ENCODE measurements at places on chromosomes 11 and 22.

DNA sequence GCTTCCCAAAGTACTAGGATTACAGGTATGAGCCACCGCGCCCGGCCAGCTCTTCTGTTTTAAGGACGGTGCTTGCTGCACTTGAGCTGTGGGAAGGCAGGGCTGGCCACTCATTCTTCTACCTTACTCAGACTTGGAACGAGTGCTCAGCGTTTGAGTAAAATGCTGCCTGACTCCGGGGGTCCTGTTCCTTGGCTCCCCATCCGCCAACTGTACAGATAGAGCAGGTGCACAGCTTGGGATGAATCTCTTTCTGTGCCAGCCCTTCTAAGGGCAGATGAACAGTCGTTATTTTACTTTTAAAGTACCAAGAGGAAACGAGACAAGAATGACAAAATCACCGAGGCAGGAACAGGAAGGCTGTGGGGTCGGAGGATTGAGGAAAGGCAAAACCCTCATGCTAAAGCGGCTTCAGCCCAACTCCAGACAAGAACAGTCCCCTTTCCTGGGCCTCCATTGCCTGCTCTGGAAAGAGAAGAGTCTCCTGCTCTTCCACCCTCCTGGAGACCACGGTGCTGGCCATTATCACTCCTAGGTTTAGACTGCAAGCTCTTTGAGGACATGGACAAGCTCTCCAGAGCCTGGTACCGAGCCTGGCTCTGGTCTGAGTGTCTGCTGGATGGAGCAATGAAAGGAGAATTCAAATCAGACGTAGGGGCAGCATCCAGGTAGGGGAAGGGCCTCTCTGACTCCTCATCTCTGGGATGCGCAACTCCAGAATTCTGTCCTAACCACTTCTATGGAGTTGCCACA is 1.1 kb upstream of the SUN2 start:
- DNase-seq, result no peak

- no peak for DNase-seq
Measured at GRCh38 chr11:19976281-19976941, 183.9 kb downstream of the DBX1 start.

- DNase-seq, result no peak
Measured at GRCh38 chr11:26583550-26583949, 11.5 kb upstream of the MUC15 start.

DNA sequence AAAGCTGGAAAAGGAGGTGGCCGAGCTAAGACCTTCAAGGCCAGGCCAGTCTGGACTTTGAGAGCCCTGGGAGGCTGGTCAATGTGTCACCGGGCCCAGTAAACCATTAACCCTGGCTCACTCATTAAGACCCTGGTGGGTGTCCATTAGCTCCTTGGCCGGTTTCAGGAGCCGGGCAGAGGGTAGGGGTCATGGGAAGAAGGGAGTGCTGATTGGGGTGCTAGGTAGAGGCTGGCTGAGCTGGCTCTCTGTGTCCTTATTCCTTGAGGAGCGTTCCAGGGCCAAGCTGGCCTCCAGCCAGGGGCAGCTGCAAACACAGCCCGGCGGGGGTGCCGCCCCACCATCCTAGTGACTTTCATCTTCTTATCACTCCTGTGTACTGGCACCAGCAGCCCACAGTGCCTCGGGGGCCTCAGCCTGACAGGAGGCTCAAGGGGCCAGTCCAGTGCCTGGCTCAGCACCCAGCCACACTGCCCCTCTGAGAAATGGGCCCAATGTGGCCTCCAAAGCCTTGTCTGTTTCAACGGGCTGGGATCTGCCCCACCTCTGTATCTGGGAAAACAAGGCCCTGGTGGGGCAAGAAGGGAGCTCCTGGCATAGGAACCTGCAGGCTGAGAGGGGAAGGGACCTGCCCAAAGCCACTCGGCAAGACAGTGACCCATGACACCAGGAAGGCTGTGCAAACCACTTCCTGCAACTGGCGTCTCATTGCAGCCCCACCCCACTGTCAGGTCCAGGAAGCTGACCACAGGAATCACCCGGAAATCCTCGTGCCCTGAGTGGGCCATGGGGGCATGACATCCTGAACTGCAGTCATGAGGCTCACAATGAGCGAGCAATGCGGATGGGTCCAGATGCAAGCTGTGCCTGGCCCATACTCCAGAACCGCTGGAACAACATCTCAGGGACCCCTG is 15.1 kb upstream of the RGL4 start:
- DNase-seq, result no peak

GRCh38 chr11:86183694-86184093 is 60.9 kb upstream of the EED start:
- DNase-seq, result no peak

DNA sequence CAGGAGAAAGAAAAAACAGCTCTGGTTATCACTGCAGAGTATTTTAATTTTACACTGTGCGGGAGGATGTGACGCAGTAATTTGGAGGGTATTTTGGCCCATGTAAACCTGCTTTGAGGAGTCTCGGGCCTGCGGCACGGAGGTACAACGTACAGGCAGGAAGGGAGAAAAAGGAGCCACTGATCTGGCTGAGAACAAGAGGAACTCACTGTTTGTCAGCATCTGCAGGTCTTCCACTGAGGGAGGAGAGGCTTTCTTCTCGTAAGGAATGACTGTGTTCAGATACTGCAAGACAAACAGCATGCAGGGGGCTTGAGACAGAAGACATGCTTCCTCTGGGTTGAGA is 44.0 kb downstream of the FEZ1 start:
- no peak for DNase-seq

DNA sequence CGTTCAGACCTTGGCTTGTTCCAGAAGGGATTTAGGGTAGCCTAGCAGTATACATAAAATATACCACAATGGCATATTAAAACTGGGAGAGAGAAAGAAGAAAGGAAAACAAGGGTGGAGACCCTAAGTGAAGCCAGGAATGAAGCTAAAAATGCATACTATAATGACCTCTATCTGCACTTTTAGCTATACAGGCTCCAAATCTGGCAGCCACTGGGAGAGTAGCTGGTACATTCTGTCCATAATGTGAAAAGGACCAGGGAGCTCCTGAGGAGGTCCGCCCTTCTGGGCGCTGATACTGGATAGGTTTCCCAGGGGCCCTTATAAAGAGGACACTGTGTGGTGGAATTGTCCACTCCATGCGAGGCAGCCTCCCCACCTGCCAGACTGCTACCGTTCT is 42.8 kb downstream of the PRDM11 start:
- DNase-seq, result no peak

DNA sequence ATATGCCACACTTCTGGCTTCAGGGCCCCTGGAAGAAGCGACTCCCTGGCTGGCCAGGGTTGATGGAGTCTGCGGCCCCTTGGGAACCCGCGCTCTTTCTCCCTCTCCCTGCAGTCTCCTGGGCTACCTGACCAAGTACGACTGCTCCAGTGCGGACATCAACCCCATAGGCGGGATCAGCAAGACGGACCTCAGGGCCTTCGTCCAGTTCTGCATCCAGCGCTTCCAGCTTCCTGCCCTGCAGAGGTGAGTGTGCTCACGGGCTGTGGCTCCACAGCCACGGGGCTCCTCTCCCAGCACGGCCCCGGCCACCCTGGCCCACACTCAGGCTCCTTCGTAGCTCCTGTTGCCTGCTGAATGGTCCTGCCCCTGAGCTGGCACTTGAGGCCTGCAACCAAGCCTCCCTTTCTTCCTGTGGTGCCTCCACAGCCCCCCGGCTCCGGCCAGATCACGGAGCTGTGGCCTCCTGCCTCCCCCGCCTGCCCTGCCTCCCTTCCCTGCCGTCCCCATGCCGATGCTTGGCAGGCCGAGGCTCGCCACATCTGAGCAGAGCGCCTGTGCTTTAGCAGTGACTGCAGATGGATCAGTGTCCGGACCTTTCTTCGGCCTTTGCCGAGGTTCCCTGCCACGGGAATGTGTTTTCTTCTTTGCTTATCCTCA is 36.2 kb upstream of the KRTAP5-7 start:
- DNase-seq, result no peak

DNA sequence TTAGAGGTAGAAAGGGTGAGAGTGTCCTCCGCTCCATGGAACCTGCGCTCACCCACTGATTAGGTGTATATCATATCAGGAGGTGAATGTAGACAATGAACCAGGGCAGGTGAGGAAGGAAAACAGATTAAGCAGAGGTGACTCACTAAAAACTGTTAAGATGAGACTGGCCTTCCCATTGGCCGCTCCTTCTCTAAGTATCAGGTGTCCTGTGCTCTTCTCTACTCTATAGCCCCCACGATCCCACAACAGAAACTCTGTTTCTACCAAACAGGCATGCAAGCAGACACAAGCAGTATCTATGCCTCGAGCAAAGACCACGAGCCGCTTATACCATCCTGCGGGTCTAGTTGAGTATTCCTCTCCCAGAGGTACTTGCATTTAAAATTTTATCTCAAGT is 103.1 kb downstream of the SNX19 start:
- DNase-seq, result no peak

DNA sequence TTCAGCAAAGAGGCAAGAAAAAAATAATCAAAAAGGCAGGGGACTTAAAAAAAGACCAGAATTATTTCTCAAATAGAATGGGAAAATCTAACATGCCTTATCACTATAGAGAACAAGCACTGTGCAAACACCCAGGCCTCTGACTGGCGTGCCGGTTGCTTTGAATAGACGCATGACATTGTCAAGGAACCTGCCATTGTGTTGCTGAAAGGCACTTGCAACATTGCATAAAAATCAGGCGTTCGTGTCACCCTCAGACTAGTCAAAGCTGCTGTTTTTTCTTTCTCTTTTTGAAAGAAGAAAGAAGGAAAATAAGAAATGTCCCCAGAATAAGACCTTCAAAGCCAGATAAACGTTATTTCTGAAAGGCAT is 549.3 kb upstream of the CADM1 start:
- DNase-seq, result no peak

DNA sequence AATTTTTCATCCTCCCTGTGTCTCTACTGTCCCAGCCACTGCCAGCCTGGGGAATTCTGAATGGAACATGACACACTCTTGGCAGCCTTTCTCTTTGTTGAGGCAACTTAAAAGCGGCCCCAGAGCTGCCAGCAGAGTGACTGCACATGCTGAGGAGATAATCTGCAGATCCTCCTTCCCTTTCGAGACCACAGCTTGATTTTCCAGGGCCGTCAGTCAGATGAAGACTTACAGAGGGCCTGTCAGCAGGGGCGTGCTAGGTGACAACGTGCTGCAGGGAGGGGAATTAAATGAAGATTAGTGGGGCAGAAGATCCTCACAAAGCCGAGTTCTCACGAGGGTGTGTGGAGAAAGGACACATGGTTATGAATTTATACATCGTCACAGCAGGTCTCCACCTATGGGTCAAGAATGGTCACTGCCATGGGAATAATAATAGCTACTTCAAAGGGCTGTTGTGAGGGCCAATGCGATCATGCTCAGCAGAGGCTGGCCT is 193.5 kb upstream of the PITPNB start:
- no peak for DNase-seq

GRCh38 chr11:47726118-47726442 is 10.9 kb upstream of the AGBL2 start:
- no peak for DNase-seq

- no peak for DNase-seq
Measured at GRCh38 chr11:129209891-129210830, 18.0 kb upstream of the ARHGAP32 start.

DNA sequence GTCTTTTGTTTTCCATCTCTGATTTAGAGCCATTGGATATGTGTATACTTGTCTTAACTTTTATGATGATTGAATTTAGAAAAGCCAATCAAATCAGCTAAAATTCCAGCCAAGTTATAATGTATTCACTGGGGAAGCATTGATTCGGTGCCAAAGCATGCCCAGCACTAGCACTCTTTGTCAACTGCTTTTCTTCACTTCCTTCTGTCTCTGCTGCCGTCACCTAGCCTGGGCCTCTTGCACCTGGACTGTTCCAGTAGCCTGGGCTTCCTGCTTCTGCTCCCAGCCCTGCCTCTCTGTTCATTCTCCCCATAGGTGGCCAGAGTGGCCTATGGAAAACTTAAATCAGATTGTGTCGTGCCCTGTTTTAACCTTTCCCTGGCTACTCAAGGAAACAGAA is 80.7 kb downstream of the NAV2 start:
- DNase-seq, result no peak

- no peak for DNase-seq
Measured at GRCh38 chr11:20669820-20670684, 666 bp downstream of the NELL1 start.

GRCh38 chr11:130651066-130651855 is 202.8 kb downstream of the ADAMTS15 start:
- no peak for DNase-seq

- no peak for DNase-seq
Measured at GRCh38 chr11:32729976-32730375, 64.5 kb downstream of the CCDC73 start.

DNA sequence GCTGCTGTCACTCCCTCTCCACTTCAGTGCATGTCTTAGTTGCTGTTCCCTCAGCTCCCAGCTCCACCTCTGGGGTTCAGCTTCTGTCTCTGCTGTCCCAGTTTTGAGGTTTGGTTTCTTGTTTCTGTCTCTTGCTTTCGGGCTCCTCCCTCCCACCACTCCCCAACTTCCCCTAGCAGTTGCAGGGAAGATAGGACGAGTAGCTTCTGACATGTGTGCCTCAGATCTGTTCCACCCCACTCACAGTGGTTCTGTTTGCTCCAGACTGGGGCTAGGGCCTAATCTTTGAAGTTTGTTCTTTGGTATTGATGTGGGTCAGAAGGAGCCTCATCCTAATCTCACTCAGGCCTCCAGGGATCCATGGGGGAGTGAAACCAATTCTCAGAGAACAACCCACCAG is 2.6 kb upstream of the RRM1 start:
- no peak for DNase-seq

DNA sequence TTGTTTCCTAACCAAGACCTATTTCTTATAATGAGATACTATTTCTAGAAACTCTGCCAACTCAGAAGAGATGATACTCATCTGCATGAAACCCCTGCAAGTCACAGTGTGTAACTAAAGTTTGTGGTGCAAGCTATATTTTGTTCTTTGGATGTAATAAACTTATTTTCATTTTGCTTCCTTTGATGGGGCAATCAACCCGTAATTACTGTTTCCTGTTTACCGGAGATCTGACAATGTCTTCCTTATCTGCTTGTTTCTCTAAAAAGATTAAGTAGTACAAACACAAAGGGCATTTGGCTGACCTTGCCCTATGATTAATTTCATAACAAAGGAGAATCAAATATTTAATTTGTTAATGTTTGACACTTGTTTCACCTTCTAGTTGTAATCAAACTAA is 846.6 kb upstream of the ANO3 start:
- DNase-seq, result no peak

- DNase-seq, result no peak
Measured at GRCh38 chr11:40139066-40139465, 1320.4 kb downstream of the LRRC4C start.

GRCh38 chr22:18119409-18120110 is 9.0 kb downstream of the TUBA8 start:
- DNase-seq, result no peak

GRCh38 chr11:76659672-76660532 is 10.6 kb downstream of the LRRC32 start:
- no peak for DNase-seq

GRCh38 chr11:70251659-70252321 is 18.7 kb upstream of the PPFIA1 start:
- no peak for DNase-seq

DNA sequence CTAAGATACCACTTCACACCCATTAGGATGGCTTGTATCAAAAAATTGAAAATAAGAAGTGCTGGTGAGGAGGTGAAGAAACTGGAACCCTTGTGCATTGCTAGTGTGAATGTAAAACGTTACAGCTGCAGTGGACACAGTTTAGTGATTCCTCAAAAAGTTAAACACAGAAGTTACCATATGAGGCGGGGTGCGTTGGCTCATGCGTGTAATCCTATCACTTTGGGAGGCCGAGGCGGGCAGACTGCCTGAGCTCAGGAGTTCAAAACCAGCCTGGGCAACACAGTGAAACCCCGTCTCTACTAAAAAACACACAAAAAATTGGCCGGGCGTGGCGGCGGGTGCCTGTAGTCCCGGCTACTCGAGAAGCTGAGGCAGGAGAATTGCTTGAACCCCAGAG is 43.5 kb downstream of the SGSM3 start:
- no peak for DNase-seq

GRCh38 chr11:116460156-116460920 is 312.4 kb downstream of the BUD13 start:
- DNase-seq, result no peak
